ENCODE measurements at places on chromosomes 13 and 19. TPM values are rescaled to one million over a fixed set of nuclear protein-coding genes. Genes with fewer than 3 reads are reported as not detected.
A peak's percentile ranks its signal among the peaks of the same experiment; 100 is the strongest.

Gene SHISA7
- total RNA-seq: not detected

Gene DOCK6
- total RNA-seq: 2.3 TPM

Gene CELF5
- total RNA-seq: 0.24 TPM

- H3K4me1 ChIP-seq: no peaks in the 10 kb centered on the region
- no peaks in the 10 kb centered on the region for H3K27me3 ChIP-seq
- H3K4me3 ChIP-seq: no peak overlapping the region
- H3K27ac ChIP-seq: peak overlapping the region; percentile 70
- DNase-seq: no peak
Observed at GRCh38 chr13:26983543-26984320, 187.9 kb downstream of the USP12 start.

GRCh38 chr19:48720613-48721296 is 1.2 kb upstream of the MAMSTR start:
- H3K36me3 ChIP-seq: no peaks in the 10 kb centered on the region
- H3K27ac ChIP-seq: peak overlapping the region; percentile 90
- peak; percentile 86 for DNase-seq
- H3K4me3 ChIP-seq: peak overlapping the region; percentile 91
- H3K4me1 ChIP-seq: peaks cover 23% of the 10 kb centered on the region
- no peaks in the 10 kb centered on the region for H3K27me3 ChIP-seq

DNA sequence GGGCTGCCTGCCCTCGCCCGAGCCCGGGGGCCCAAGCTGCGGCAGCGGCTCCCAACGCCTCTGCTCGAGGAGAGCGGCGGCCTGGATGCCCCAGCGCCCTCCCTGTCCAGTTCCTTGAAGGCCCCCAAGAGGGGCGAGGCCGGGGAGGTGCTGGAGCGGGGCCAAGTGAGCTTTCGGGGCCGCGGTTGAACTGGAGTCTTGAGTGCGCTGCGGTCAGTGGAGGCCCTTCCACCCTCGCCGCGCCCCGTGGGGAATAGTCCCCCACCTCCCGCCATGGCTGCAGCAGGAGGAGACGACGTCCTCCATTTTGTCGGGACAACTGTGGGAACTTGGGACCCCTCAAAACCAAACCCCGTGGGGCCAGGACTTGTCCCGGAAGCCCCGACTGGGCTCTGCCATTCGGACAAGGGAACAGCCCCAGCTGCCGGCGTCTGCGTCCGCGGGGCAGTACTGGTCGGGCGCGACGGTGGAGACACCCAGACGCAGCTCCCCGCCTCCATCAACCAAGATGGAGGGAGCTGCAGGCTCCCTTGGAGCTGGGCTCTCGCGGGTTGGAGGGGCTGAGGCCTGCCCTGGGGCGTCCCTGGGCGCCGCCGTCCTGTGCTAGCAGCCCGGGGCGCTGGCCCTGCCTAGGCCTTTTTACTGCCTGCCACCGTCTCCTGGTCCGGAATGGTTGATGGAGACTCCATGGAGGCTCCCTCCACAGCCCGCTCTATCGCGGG is 736 bp upstream of the ZMYM5 start:
- DNase-seq: peak; percentile 49
- peaks cover 17% of the 10 kb centered on the region for H3K4me1 ChIP-seq
- peak overlapping the region; percentile 86 for H3K27ac ChIP-seq
- H3K36me3 ChIP-seq: no peaks in the 10 kb centered on the region
- H3K27me3 ChIP-seq: no peaks in the 10 kb centered on the region

DNA sequence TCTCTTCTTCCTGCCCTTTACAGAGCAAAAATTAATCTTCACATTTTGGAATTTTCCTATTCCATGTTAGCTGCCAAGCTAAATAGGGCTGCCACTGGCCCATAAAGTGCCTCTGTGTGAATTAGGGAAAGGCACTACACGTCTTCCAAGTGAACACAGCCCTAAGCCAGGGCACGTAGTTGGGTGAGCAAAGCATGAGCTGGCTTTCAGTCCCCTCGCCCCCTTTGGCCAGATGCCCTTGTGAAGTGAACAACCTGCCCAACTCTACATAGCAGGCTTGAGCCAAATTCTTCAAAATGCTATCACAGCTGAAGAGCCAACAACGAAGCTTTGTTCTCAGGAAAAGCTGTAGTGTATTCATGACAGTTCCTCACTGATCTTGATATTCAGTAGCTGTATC is 213.1 kb downstream of the OXGR1 start:
- no peak overlapping the region for H3K27ac ChIP-seq
- no peaks in the 10 kb centered on the region for H3K36me3 ChIP-seq
- no peak for DNase-seq
- no peaks in the 10 kb centered on the region for H3K4me1 ChIP-seq
- no peaks in the 10 kb centered on the region for H3K27me3 ChIP-seq

- no peaks in the 10 kb centered on the region for H3K27me3 ChIP-seq
- H3K4me3 ChIP-seq: no peak overlapping the region
- DNase-seq: no peak
- no peak overlapping the region for H3K27ac ChIP-seq
- no peaks in the 10 kb centered on the region for H3K36me3 ChIP-seq
Observed at GRCh38 chr13:30818323-30818960, 83.1 kb downstream of the ALOX5AP start.

DNA sequence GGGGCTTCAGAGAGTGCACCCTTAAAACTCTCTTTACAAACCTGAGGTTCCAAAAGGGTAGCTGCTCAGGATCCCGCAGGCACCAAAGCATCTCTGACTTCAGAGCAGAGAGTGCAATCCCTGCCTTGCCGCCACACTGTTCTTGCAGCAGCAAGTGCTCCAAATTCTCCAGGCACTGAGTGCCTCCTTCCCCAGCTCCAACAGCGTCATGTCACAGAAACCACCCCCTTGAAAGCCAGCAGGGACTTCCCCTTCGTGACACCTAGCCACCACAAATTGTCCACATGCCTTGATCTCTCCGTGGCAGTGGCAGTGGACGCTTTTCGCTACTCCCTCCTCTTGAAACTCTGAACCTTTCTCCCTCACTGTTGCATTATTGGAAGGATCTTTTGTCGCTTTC is 39.9 kb downstream of the MBNL2 start:
- no peaks in the 10 kb centered on the region for H3K27me3 ChIP-seq
- DNase-seq: no peak
- no peak overlapping the region for H3K27ac ChIP-seq
- H3K36me3 ChIP-seq: no peaks in the 10 kb centered on the region
- H3K4me3 ChIP-seq: no peak overlapping the region

DNA sequence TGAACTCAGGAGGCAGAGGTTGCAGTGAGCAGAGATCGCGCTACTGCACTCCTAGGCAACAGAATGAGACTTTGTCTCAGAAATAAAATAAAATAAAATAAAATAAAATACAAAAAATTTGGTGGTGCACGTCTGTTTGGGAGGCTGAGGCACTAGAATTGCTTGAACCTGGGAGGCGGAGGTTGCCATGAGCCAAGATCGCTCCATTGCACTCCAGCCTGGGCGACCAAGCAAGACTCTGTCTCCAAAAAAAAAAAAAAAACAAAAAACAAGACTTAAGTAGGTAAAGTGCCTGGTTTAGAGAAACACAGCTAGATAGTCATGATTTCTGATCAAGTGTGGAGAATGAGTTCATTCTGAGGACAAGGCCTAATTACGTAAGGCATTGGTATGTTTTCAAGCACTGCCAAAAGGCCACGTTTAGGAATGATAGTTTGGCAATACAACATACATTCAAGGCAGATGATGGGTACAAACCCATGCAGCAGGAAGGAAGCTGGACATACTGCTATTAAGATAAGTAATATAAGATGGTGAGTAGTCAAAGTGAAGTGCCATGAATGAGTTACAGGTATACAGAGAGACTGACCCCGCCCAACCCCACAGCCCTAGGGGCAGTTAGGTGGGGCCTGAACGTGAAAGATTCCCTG is 4.8 kb upstream of the UCHL3 start:
- no peak overlapping the region for H3K27ac ChIP-seq
- H3K27me3 ChIP-seq: no peaks in the 10 kb centered on the region
- no peak for DNase-seq

DNA sequence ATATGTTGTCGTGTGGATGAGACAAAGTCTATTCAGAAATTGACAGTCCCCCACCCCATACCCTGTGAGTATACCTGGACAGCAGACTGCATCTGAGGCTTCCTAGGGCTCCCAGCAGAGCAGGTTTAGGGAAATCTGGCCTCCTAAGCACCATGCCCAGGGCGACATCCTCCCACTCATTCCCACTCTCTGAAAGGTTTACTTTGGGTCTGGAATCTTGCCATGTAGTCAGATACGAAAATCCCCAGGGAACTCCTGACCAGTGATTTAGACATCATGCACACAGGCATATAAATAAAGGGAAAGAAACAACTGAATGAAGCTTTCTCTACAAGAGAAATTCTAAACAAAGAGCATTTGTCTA is 717 bp upstream of the NALCN start:
- no peak overlapping the region for H3K4me3 ChIP-seq
- no peak overlapping the region for H3K27ac ChIP-seq
- no peaks in the 10 kb centered on the region for H3K4me1 ChIP-seq
- no peaks in the 10 kb centered on the region for H3K36me3 ChIP-seq

DNA sequence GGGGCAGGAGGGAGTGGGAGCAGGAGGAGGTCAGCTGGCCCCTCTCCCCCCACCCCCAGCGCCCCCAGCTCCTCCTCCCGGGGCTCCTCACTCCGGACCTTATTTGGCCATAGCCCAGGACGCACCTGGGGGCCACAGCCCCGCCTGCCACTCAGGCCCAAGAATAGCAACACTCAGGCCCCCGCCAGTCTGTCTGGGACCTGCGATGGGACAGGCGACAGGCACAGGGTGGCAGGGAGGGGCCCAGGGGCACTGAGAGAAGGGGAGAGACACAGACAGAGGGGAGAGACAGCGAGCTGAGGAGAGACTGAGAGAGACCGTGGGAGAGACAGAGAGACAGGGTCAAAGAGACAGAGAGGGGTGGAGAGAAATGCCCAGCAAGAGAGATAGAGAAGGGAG is 10.2 kb downstream of the JOSD2 start:
- no peak overlapping the region for H3K4me3 ChIP-seq
- no peak for DNase-seq
- no peak overlapping the region for H3K27ac ChIP-seq
- H3K36me3 ChIP-seq: no peaks in the 10 kb centered on the region
- H3K4me1 ChIP-seq: no peaks in the 10 kb centered on the region

DNA sequence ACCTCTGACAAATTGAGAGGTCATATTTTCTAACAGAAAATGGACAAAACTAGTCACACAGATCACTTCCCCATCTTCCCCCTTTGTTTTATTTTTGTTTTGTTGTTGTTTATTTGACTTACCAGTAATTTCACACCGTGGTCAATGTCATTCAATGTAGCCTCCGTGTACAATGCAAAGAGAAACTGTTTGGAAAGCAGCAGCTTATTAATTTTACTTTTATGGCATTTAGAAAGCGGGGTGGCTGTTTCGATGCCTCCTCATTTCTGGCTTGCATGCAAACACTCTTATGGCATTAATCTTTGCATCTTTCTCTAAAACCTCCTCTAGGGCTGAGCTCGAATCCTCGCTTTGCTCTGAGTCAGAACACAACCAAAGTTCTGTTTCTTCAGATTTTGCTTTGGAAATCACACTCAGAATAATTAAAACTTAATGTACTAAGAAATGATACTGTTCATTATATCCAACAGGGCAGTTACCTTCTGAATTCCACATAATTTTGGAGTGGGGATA is 77.0 kb downstream of the ZNF536 start:
- H3K27ac ChIP-seq: no peak overlapping the region
- no peak overlapping the region for H3K4me3 ChIP-seq
- no peak for DNase-seq
- H3K36me3 ChIP-seq: no peaks in the 10 kb centered on the region
- no peaks in the 10 kb centered on the region for H3K4me1 ChIP-seq

DNA sequence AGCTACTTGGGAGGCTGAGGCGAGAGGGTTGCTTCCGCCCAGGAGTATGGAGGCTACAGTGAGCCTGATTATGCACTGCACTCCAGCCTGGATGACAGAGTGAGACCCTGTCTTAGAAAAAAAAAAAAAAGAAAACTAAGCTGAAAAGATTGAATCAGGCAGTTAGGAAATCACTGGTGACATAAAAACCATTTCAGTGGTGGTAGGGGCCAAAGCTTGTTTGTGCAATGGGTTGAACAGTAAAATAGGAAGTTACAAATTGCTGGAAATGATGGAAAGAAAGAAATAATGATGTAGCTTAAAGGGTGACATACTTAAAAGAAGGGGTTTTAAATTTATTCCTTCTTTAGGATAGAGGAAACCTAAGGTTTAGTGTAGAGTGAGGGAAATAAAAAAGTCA is 4.8 kb upstream of the OXGR1 start:
- H3K36me3 ChIP-seq: no peaks in the 10 kb centered on the region
- DNase-seq: no peak
- no peak overlapping the region for H3K27ac ChIP-seq
- H3K27me3 ChIP-seq: peaks cover 8% of the 10 kb centered on the region
- H3K4me3 ChIP-seq: no peak overlapping the region
- no peaks in the 10 kb centered on the region for H3K4me1 ChIP-seq

DNA sequence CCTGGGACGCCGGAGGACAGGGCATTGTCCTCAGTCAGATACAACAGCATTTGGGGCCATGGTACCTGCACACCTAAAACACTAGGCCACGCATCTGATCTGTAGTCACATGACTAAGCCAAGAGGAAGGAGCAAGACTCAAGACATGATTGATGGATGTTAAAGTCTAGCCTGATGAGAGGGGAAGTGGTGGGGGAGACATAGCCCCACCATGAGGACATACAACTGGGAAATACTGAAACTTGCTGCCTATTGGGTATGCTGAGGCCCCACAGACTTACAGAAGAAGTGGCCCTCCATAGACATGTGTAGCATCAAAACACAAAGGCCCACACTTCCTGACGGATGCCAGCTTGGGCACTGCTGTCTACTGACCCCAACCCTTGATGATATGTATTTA is 1.4 kb upstream of the ICAM4 start:
- H3K4me3 ChIP-seq: no peak overlapping the region
- H3K27me3 ChIP-seq: peaks cover 17% of the 10 kb centered on the region
- peaks cover 43% of the 10 kb centered on the region for H3K4me1 ChIP-seq
- DNase-seq: no peak
- peaks cover 10% of the 10 kb centered on the region for H3K36me3 ChIP-seq

DNA sequence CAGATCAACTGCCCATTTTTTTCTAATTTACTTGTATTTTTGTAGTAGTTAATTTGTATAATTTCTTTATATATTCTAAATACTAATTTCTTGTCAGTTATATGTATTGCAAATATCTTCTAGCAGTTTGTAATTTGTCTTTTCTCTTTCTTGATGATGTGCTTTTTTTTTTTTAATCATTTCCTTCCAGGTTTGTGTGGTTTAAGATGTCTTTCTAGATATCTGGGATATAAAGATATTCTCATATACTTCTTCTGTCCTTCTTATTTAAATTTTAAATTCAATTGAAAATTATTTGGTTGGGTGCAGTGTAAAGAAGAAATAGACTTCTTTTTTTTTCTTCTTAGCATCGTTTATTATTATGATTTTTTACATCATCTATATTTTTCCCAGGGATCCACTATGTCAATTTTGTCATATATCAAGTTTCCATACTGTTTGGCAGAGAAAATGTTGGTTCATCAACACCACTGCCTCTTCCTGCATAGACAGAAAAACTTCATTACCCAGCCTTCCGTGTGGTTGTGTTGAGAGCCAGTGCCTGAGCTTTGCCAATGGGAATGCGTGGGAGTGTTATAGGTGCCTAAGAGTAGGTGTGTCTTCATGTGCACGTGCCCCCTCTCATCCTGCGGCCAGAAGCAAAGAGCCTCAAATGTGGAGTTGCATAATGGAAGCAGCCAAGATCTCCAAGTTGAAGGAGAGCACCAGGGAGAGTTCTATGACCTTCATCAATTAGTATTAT is 15.8 kb downstream of the CPB2 start:
- H3K27me3 ChIP-seq: no peaks in the 10 kb centered on the region
- no peak overlapping the region for H3K4me3 ChIP-seq
- no peaks in the 10 kb centered on the region for H3K36me3 ChIP-seq
- H3K27ac ChIP-seq: no peak overlapping the region
- H3K4me1 ChIP-seq: no peaks in the 10 kb centered on the region
